Stimulated activated CD8-positive, alpha-beta memory T cell treated with anti-CD3 and anti-CD28 coated beads, Interleukin-7, amount 100 ng/mL, for 24 hours (primary cell): ENCODE measurements at places on chromosomes 11 and 22.

GRCh38 chr11:64067230-64067993, 31.7 kb downstream of the FLRT1 start:
- DNase-seq: no peak

DNA sequence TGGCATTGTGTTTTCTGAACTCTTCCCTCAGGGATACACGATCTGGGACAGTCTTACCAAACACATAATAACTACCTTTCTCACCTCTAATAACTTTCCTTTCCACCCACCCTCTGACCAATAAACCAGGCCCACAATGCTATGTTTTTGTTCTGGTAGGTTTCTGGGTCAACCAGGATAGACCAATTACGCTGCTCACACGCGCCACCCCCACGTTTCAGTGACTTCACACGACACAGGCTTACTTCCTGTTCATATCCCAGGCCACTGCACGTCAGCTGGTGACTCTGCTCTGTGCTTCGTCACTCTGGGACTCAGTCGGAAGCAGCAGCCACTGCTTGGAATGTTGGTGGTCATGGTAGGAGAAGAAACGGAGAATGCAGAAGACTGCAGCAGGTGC, 2.5 kb downstream of the KRTAP5-4 start:
- DNase-seq: no peak

- DNase-seq: no peak
Measured at GRCh38 chr11:65639623-65640482, 2.0 kb downstream of the SIPA1 start.

DNA sequence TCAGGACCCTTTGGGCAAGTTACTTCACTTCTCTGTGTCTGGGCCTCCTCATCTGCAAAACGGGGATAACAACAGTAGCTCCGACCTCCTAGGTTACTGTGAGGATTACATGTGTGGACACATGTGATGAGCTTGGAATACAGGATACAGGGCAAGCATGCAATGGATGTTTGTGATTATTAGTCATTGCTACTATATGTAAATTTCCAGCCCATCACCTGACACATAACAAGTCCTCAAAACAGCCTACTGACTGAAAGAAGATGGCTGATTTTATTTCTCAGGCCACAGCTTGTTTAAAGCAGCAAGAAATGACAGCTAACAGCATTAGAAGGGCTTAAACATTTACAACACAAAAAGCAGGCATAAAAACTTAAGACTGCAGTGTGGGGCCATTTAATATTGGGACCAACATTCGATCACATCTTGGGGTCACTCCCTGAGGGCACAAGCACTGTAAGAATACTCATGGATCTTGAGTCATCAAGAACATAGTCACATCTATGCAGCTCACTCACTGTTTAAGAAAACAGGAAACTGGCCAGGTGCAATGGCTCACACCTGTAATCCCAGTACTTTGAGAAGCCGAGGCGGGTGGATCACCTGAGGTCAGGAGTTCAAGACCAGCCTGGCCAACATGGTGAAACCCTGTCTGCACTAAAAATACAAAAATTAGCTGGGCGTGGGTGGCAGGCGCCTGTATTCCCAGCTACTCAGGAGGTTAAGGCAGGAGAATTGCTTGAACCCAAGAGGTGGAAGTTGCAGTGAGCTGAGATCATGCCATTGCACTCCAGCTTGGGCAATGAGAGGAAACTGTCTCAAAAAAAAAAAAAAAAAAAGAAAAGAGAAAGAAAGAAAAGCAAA, 49.5 kb downstream of the ABTB2 start:
- DNase-seq: no peak

- no peak for DNase-seq
Measured at GRCh38 chr11:99683933-99684332, 663.2 kb downstream of the CNTN5 start.

DNA sequence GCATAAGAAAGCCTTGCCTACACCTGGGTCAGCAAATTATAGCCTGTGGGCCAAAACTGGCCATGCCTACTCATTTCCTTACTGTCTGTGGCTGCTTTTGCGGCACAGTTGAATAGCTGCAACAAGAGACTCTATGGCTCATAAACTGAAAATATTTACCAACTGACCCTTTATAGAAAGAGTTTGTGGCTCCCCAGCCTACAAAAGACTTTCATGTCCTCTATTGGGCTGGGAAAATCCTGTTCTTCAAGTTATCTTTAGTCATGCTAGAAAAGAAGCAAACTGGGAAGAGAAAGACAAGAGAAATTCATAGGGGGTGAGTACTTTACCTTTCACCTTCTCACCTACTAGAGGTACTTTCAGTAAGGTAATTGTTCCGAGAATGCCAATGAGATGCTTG, 175.1 kb downstream of the SWAP70 start:
- DNase-seq: no peak
